Activated T-helper 1 cell treated with anti-CD3 and anti-CD28 coated beads, Interleukin-12 subunit alpha, Interleukin-12 subunit beta, Interleukin-2, Interleukin-4 antibody, amounts not matched to agents 30 ng/mL and 10 ng/mL and 1 ng/mL, durations not matched to agents 14 hours and 24 hours and 36 hours (primary cell): ENCODE measurements at places on chromosomes 3 and 15. TPM values are rescaled to one million over a fixed set of nuclear protein-coding genes. Genes with fewer than 3 reads are reported as not detected.

The HIGD2B gene
- 0.29 TPM in 1 of 2 replicates, not detected in the other for total RNA-seq

The RNU5B-1 gene
- total RNA-seq = not detected in 2 replicates

The FAM174B gene
- total RNA-seq = 2.0 and 4.9 TPM in 2 replicates

GRCh38 chr3:42179110-42179725 is 86.8 kb downstream of the CCK start:
- peaks cover 9% of the 10 kb centered on the region for H3K4me1 ChIP-seq
- H3K4me3 ChIP-seq = no peak overlapping the region
- no peaks in the 10 kb centered on the region for H3K27me3 ChIP-seq
- H3K27ac ChIP-seq = peak overlapping the region; percentile 49

GRCh38 chr15:51579012-51579411 is 43.6 kb downstream of the DMXL2 start:
- no peak overlapping the region for H3K27ac ChIP-seq
- no peaks in the 10 kb centered on the region for H3K36me3 ChIP-seq
- no peak for DNase-seq
- no peaks in the 10 kb centered on the region for H3K4me1 ChIP-seq
- H3K4me3 ChIP-seq = no peak overlapping the region

- H3K27ac ChIP-seq = peak overlapping the region; percentile 14
- H3K36me3 ChIP-seq = peaks cover 36% of the 10 kb centered on the region
- DNase-seq = no peak
- peaks cover 31% of the 10 kb centered on the region for H3K4me1 ChIP-seq
These were observed 27.6 kb downstream of the OPA1 start for GRCh38 chr3:193620650-193621049.

The SAMMSON gene
- total RNA-seq = not detected in 2 replicates

The CORO2B gene
- 0.10 TPM in 1 of 2 replicates, not detected in the other for total RNA-seq
